Glutamatergic neuron (in vitro differentiated cells): ENCODE measurements at places on chromosomes 2 and 18. TPM values are rescaled to one million over a fixed set of nuclear protein-coding genes. Genes with fewer than 3 reads are reported as not detected.

DNA sequence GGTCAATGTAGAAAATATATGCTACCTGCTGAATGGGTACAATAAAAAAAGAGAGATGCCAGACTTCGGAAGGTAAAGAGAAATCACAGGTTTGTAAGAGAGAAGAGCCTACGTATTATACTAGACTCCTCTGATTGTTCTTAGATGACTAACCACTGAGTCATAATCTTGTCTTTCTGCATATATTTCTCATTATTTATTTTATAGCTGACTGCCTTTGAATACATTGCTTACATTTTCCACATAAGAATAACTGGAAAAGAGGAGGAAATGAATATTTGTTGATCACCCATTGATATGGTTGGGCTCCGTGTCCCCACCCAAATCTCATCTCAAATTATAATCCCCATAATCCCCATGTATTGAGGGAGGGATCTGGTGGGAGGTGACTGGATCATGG is 90.3 kb upstream of the RAB27B start:
- no peak for DNase-seq

Gene UPP2
- total RNA-seq: not detected

Gene IL36G
- total RNA-seq: not detected

Gene ALPI
- total RNA-seq: not detected

Gene NT5C1B
- not detected for total RNA-seq
